ENCODE measurements at places on chromosomes 3 and 15. TPM values are rescaled to one million over a fixed set of nuclear protein-coding genes. Genes with fewer than 3 reads are reported as not detected.

DNA sequence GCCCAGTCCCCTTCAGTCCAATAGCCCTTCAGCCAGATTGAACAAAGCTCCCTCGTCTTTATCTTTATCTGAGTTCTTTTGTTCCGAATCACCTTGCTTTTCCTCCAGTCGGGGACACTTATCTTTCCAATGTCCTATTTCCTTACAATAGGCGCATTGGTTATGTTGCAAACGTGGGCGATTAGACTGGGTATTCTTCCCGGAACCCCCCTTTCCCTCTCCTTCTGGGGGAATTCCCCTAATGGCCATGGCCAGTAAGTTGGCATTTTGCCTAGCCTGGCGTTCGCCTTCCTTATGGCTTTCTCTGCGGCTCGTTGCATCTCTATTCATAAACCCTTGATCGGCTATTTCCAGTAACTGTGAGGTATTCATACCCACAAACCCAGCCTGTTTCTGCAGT is 82.2 kb upstream of the VEPH1 start:
- DNase-seq: no peak

DNA sequence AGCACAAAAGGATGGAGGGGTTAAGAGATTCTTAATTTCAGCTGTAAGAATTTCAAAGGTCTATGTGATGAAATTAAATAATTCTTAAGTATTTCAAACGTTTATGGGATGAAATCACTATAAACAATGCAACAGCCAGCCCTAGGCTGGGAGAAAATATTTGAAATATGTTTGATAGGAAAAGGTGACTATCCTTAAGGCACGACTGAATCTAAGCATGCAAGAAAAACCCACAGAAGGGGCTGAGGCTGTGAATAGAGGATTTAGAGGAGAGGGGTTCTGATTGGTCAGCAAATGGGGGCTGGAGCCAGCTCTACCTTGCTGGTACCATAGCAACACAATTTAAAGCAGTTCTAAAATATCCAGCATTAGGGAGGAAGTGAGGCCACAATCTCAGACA is 220.8 kb upstream of the ATP10A start:
- no peak for DNase-seq

- DNase-seq: no peak
Measured at GRCh38 chr3:125238759-125239158, 26.2 kb upstream of the SLC12A8 start.

- no peak for DNase-seq
Measured at GRCh38 chr3:47954567-47954966, 61.6 kb downstream of the MAP4 start.

DNA sequence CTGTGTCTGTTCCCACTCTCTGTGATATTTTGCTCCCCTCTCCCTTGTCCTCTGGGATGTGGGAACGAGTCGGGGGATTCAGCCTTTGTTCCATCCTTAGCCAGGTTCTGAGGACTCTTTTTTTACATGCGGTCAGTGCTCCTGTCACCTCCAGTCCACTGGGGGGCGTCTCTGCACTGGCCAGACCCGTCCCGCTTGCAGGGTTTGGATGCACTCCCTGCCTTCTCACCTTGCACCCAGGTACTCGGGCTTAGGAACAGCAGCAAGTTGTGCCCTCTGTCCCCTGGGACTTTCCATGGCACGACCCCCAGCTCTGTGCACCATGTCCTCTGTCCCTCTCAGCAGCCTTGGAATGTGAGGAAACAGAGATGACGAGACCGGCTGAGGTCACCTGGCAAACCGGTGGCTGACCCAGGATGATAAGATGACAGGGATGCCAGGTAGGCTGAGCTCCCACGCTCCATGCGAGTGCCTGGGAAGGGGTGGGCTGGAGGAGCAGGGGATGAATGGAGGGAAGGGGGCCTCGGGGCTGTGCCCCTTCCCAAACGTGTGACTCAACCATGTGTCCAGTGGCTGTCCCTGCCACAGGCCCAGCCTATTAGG is 27.3 kb upstream of the FGD5 start:
- DNase-seq: peak; percentile 66

- DNase-seq: no peak
Measured at GRCh38 chr15:68341760-68342725, 64.5 kb downstream of the FEM1B start.

DNA sequence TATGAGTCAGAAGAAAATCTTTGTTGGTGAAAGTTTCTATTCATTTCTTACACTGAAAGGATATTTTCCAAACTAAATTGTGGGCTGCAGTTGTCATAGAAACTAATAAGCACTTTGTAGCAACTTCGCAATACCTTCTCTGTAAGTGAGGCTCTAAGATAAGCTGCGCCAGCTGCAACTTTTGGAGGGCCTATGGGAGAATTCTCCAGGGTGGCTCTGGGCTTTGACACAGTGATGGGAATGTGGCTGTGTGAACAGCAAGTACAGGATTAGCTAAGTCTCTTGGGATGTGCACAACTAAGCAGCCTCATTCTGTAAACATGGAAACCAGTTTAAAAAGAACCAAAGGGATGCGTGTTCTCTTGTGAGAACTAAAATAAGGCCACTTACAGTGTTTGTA is 124.6 kb upstream of the SGO1 start:
- no peak for DNase-seq

- peak; percentile 57 for DNase-seq
Measured at GRCh38 chr3:180036671-180037455, at the start of gene PEX5L. Gene PEX5L, minus strand, starts transcription at chr3:180036937. Its CDS starts 338 bp downstream, at chr3:180036599.

DNA sequence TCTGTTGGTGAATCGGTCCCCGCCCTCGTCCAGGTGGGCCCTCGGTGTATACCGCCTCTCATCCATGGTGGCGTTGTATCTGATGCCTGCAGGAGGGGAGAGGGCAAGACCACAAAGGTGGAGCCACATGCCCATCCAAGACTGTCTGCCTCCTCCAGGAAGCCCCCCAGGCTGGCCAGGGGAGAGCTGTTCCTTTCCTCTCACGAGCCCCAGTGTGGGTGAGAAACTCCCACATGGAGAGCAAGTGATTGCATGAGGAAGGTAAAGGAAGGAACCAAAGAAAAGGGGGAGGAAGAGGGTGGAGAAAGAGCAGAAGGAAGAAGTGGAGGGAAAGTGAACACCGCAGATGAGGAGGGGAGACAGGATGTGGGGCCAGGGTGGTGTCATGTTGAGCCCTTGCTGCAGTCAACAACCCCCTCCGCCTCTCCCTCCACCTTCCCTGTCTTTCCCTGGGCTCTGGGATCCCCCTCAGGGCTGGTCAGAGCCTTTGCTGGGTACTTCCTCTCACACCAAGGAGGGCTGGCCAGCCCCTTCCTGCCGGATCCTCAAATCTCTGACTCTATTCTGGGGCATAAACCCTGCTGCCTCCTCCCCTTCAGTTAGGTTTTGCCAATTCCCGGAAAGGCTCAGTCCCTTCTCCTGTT is 49.3 kb downstream of the FEM1B start:
- no peak for DNase-seq

- DNase-seq: no peak
Measured at GRCh38 chr15:76996076-76996525, 1.2 kb downstream of the PSTPIP1 start.

- DNase-seq: no peak
Measured at GRCh38 chr3:31753050-31753425, 220.3 kb downstream of the STT3B start.

GRCh38 chr15:91710080-91710698 is 143.3 kb upstream of the SLCO3A1 start:
- DNase-seq: no peak

DNA sequence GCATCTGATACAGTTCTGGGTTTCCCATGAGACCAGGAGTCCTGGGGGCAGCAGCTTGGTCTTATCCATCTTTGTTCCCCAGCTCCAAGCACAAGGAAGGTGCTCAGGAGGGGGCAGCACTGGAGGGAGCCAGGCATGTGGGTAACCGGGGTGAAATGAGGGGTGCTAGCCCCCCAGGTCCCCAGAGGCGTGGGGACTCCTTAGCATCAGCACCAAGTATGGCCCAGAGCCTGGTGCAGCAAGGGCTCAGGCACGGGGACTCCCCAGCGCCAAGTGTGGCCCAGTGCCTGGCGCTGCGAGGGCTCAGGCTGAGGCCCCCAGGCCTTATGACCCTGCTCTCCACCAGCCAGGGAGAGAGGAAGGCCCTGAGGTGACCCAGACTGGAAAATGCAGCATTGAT is 94.1 kb downstream of the CHSY1 start:
- DNase-seq: peak; percentile 16

GRCh38 chr3:47475570-47476329 is at the start of gene SCAP:
Gene SCAP, minus strand, starts transcription at chr3:47475941. Its CDS starts 32,948 bp downstream, at chr3:47442993.
- peak; percentile 95 for DNase-seq

DNA sequence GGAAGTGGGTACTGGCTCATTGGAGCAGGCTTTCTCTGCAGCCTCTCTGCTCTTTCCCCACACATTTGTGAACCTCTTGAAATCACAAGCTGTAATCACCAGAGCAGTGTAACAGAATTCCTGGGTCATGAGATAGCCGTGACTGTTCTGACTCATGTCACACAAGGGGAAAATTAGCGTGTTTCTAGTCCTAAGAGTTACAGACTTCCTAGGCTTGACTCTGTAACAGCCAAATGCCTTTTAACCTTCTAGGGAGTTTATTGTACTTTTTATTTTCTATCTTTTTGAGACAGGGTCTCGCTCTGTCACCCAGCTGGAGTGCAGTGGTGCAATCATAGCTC is 54.7 kb upstream of the TRAK1 start:
- DNase-seq: no peak

DNA sequence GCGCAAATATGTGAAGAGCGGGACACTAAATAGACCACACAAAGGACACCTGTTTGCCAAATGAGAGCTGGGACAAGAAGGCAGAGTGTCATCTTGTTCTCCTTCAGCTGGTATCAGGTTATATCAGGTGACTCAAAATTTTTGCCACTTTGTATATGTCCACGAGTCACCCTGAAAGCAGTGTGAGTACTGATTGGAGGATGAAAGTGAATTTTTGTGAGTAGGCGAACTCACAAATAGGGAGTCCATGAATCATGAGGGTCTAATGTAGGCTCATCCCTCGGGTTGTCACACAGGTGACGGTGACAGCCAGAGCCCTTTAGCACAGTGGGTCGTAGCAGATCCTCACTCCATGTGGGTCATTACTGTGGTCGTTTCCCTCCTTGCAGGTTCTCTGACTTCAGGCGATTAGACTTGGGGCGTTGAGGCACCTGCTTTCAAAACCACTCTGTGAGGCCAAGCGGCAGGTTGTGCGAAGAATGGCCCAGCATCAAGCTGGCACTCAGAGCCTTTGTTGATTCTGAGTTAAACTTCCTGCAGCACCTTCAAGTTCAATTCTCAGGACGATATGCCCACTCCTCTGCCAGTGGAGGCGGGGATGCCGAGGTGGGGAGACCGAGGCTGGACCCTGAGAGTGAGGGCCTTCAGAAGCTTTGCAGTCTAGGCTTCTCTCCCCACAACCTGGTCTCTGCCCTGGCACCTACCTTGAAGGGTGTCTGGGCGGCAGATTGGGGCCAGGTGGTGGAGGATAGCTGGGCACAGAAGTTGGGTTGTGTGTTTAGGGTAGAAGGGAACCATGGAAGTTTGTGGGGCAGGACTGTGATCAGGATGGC is 173.8 kb downstream of the SMAD6 start:
- DNase-seq: no peak

- no peak for DNase-seq
Measured at GRCh38 chr3:99857278-99857677, 39.6 kb downstream of the CMSS1 start.

- DNase-seq: peak; percentile 60
Measured at GRCh38 chr3:134406331-134407238, 32.3 kb upstream of the AMOTL2 start.

DNA sequence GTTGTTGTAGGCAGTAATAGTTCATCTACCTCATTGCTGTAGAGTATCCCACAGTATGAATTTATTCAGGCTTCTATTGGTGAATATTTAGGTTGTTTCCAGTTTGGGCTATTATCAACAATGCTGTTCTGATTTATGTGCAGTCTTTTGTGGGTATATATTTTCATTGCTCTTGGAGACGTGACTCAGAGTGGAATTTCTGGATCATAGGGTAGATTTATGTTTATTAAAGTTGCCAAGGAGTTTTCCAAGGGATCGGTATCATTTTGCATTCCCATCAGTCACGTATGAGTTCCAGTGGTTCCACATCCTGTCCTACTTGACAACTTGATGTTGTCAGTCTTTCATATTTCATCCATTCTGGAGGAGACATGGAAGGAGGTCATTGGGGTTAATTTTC is 8.4 kb upstream of the HRH1 start:
- no peak for DNase-seq

DNA sequence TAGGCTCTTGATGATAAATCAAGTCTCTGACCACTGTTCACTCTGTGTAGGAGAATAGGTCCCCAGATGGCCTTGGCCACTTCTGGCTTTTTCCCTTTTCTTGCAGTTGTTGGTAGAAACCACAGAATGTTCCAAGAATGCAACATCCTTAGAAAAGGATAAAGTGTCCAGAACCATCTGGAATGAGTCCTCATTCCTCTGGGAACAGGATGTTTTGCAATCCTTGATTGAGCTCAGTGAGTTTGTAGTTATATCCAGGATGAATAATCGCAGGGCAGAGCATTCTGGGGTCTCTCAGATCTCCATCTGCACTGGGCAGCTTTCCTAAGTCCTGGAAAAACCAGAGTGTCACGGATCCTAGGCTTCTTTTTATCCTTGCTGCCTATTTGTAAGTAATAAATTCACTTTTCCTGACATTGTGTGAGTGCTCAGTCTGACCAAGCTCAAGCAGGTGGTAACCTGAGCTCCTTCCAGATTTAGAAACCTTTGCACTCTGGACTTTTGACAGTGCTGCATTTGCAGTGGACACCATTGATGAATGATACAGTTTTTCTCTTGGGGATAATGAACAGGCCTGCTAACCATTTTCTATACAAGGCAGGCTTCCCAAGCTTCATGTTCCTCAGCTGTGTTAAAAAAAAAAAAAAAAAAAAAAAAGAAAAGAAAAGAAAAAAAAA is 1028.6 kb downstream of the OTOL1 start:
- DNase-seq: no peak

DNA sequence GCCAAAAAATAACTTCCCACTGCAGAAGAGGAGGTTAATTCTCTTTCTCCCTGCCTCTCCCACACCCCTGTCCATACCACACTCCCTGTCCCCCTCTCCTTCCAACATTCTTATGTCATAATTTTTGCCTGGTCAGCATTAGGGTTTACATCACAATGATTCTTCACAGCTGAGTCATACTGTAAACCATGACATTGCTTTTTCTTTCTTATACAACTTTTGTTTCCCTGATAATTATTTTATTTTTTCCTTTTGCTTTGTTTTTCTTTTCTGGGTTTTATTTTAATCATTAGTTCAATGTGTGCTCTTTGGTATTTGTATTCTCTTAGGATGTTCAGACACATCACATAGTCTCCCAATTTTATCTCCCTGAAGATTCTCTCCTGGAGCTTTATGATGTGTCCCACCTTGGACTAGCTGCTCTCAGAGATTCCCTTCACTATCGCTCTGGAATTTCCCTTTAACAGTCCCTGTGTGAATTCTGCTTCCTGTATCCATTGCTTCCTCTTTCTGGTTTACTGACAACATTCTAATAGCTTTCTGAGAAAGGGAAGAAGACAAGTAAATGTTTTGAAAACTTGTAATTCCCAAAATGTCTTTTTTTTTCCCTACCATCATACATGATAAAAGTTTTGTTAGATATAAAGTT is 70.7 kb downstream of the SOX2 start:
- no peak for DNase-seq

GRCh38 chr3:69821133-69821532 is 81.9 kb downstream of the MITF start:
- no peak for DNase-seq

RETNLB gene
- total RNA-seq: not detected

ACOX2 gene
- 20.2 TPM for total RNA-seq

FAM81A gene
- 1.8 TPM for total RNA-seq

C3orf20 gene
- not detected for total RNA-seq

CASR gene
- not detected for total RNA-seq

GLDN gene
- total RNA-seq: 34.5 TPM

EFHB gene
- total RNA-seq: 5.6 TPM

Measured in lower lobe of right lung (tissue), 2 donors.